Activated naive CD4-positive, alpha-beta T cell (primary cell): ENCODE measurements at places on chromosomes 12 and 14.

DNA sequence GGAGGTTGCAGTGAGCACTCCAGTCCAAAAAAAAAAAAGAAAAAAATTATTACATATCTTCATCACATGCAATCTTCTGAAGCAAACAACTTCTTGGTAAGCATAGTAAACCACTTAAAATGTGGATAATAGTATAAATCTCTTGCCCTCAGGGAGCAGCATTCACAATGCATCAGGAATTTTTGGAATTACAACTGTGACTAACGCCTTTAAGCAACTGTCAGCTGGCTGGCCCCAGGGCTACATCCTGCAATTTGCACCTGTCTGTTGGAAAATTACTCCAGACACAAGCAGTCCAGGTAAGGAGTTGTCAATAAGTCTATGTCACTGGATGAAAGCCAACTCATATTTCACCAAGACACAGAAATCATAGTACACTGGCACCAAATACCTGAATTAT is 5.5 kb upstream of the SLC7A7 start:
- no peak for DNase-seq

DNA sequence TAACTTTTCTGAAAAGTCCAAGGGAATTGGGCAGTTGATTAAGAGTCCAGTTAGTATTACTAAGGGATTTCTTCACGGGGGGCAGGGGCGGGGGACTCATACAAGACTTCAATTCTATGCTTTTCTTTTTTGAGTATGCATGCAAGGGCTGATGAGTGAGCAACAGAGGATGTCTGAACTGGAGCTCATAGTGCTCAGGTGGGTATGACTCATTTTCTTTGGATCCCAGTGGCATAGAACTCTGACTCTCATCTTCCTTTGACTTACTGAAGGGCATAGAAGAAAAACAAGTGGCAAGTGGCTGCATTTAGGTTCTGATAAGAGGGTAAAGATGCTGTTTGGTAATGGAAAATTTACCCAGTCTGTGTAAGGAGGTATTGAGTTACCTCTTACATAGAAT is 749.2 kb downstream of the NOVA1 start:
- DNase-seq = no peak

GRCh38 chr14:55772486-55772885 is 192.5 kb downstream of the KTN1 start:
- DNase-seq = no peak

GRCh38 chr12:93243689-93244513 is 133.8 kb upstream of the NUDT4 start:
- no peak for DNase-seq

- no peak for DNase-seq
These were observed 16.2 kb downstream of the EXD2 start for GRCh38 chr14:69207435-69208041.

- DNase-seq = no peak
These were observed 48.2 kb downstream of the SLC8B1 start for GRCh38 chr12:113286712-113287111.
